Bronchial smooth muscle cell (primary cell): ENCODE measurements at places on chromosomes 12 and 14. TPM values are rescaled to one million over a fixed set of nuclear protein-coding genes. Genes with fewer than 3 reads are reported as not detected.

The SLC25A47 gene
- not detected in 2 replicates for total RNA-seq

The AEBP2 gene
- total RNA-seq, result 19.0 and 20.3 TPM in 2 replicates

The L2HGDH gene
- total RNA-seq, result 2.7 and 3.5 TPM in 2 replicates

The GUCY2C gene
- total RNA-seq, result under 0.01 TPM in 1 of 2 replicates, not detected in the other

The IGFBP6 gene
- total RNA-seq, result 1,620 and 3,493 TPM in 2 replicates

The TBX3 gene
- total RNA-seq, result 9.8 and 20.5 TPM in 2 replicates

The CINP gene
- total RNA-seq, result 42.2 and 45.4 TPM in 2 replicates

The FOXM1 gene
- 1.3 and 2.0 TPM in 2 replicates for total RNA-seq

The PTHLH gene
- total RNA-seq, result 0.17 and 0.47 TPM in 2 replicates

The AQP2 gene
- total RNA-seq, result not detected in 2 replicates

The FRMD6 gene
- total RNA-seq, result 145 and 173 TPM in 2 replicates

The CCDC197 gene
- total RNA-seq, result not detected in 2 replicates

The STYK1 gene
- total RNA-seq, result 0.16 and 0.69 TPM in 2 replicates

The ACSS3 gene
- total RNA-seq, result 12.2 and 16.2 TPM in 2 replicates

The ACSM4 gene
- total RNA-seq, result not detected in 2 replicates

The PTPRO gene
- 0.17 and 0.32 TPM in 2 replicates for total RNA-seq

The KRT75 gene
- not detected in 2 replicates for total RNA-seq

The ABHD12B gene
- not detected in 2 replicates for total RNA-seq

The RNASE3 gene
- 0.16 TPM in 1 of 2 replicates, not detected in the other for total RNA-seq

The GRIP1 gene
- 0.60 TPM in 1 of 2 replicates, not detected in the other for total RNA-seq

The MDM1 gene
- total RNA-seq, result 6.1 and 10.7 TPM in 2 replicates

The BBOF1 gene
- total RNA-seq, result 4.6 and 6.9 TPM in 2 replicates

The KLRC1 gene
- total RNA-seq, result not detected in 2 replicates

The P2RX7 gene
- 0.47 and 0.77 TPM in 2 replicates for total RNA-seq

The STON2 gene
- 0.79 and 4.9 TPM in 2 replicates for total RNA-seq

The C12orf60 gene
- 0.79 and 1.2 TPM in 2 replicates for total RNA-seq

The SYNDIG1L gene
- under 0.01 TPM in 2 replicates for total RNA-seq

The EFCAB11 gene
- 5.4 and 5.9 TPM in 2 replicates for total RNA-seq

The LHX5 gene
- total RNA-seq, result not detected in 2 replicates
